ENCODE measurements at places on chromosomes 11 and 22.

DNA sequence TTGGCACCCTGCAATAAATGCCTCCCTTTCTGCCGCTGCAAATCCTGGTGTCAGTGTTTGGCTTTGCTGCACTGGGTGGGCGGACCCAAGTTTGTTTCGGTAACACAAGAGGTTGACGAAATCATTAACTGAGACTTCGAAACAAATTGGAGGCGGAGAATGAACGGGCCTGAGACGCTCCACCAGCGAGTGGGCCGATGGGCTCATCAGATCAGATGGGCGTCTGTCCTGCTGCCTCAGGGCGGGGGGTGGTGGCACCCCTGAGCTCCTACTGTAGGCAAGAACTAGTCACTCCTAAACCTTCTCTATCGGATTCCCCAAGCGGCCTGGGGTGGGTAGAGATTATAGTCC is 918 bp upstream of the CAPN5 start:
- DNase-seq: no peak

- peak; percentile 66 for DNase-seq
Measured at GRCh38 chr22:41380993-41381328, 781 bp upstream of the TEF start.

DNA sequence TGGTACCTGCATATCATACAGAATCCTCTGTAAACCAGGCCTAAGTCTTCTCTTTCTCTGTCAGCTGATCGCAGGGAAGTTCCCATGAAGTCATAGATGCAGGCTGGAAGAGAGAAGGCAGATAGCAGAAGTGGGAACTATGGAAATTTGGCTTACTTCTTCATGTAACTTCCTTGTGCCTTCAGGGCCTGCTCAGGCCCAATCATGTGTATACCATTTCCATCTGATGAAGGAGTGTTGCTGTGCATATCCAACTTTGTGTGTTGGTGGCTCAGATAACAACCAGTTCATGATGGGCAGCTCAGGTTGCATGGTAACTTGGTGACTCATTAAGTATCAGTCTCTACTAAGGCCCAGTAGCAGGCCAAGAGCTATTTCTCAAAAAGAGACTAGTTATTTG is 53.1 kb upstream of the CEP295 start:
- DNase-seq: no peak

DNA sequence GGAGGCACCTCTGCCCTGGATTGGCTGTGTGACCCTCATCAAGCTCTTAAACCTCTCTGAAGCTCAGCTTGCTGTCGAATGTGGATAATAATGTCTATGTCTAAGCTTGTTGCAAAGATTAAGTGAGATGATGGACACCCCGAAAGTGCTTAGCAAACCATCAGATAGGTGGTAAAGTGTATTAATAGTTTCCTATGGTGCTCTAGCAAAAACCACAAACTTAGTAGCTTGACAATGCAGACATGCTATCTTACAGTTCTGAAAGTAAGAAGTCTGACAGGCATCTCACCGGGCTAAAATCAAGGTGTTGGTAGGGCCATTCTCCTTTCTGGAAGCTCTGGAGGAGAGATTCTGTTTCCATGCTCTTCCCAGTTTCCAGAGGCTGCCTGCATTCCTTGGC is 106.5 kb upstream of the CSNK2A3 start:
- no peak for DNase-seq

GRCh38 chr22:36636916-36637315 is 66.6 kb downstream of the CACNG2 start:
- no peak for DNase-seq

GRCh38 chr22:23218867-23219251 is 38.5 kb downstream of the BCR start:
- DNase-seq: no peak

DNA sequence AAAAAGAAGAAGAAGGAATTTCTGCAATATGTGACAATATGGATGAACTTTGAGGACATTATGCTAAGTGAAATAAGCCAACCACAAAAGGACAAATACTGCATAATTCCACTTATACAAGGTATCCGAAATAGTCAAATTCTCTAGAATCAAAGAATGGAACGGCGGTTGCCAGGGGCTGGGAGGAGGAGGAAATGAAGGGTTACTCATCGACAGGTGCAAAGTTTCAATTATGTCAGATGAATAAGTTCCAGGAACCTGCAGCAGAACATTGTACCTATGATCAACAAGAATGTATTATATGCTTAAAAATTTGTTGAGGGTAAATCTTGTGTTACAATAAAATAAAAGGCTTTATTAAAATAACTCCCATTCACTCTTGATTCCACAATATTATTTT is 49.0 kb downstream of the SC5D start:
- no peak for DNase-seq

- DNase-seq: no peak
Measured at GRCh38 chr11:27166130-27166529, 125.5 kb downstream of the BBOX1 start.

GRCh38 chr11:33214767-33215166 is 42.4 kb upstream of the HIPK3 start:
- no peak for DNase-seq

- no peak for DNase-seq
Measured at GRCh38 chr11:2836315-2837095, 49.1 kb downstream of the CDKN1C start.

- no peak for DNase-seq
Measured at GRCh38 chr11:13534358-13534757, 38.6 kb upstream of the PTH start.

GRCh38 chr11:131969261-131969660 is 598.8 kb downstream of the NTM start:
- DNase-seq: no peak

DNA sequence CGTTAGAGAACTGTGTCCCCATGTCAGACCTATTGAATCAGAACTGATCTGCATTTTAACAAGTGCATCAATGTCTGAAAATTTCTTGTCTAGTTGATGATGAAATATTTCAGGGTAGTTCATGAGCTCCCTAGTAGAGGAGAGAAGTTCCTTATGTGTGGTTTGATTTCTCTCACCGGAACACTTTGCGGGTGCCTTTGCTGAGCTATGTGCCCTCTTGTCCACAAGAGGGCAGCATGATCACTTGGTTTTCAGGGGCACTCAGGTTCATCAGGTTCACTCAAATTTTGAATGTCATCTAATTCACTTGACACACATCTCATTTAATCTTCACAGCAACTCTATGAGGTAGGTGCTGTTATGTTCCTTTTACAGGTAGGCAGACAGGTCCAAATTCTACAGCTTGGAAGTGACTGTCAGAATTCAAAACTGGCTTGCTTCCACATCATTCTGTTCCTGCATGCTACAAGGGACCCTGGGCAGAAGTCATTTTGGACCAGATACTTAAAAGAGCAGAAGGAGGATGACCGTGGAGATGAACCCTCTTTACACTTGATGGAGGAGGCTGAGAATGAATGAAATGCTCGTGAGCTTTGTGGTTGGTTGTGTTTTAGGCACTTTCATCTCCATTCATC is 55.6 kb downstream of the P4HA3 start:
- peak; percentile 42 for DNase-seq

DNA sequence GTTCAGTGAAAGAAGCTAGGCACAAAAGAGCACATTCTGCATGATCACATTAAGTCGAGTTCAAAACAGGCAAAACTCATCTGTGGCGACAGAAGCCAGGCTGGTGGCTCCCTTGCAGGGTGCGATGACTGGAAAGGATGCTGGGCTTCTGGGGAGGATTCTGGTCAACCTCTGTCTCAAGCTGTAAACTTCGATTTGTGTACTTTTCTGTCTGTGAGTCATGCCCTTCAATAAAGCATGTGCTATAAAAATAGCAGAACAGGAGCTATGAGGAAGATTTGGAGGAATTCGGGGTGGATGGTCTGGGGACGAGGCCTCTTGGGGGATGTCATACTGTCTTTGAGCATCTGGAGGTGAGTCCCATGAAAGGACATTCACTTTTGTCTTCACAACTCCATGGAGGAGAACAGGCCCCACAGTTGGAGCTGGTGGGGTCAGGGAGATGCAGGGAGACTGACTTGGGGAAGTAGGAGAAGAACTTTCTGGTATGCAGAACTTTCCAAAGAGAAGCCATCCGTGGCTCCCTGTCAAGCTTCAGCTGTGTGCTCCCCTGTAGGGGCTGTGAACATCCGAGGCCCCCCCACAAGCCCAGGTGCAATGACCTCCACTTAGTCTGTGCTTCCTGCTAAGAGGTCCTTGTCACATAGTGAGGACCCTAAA is 77.8 kb upstream of the LINC01488 start:
- DNase-seq: no peak

DNA sequence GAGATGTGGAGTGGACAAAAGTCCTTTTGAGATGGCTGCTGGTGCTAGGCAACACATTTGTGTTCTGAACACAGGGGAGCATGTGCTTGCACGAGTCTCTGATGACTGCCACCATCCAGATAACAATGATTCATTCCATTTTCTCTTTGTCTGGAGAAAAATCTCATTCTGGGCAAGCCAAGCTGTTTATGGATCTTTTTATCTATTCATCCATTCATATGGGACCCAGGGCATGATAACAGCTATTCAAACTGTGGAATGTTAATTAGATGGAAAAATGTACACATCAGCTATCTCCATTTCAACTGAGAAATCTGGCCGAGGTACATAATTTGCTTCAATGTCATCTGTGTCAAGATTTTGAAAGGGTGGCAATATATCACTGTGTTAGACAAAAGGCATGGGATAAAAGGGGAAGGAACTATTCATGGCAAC is 117.5 kb upstream of the ZBED5 start:
- DNase-seq: no peak

DNA sequence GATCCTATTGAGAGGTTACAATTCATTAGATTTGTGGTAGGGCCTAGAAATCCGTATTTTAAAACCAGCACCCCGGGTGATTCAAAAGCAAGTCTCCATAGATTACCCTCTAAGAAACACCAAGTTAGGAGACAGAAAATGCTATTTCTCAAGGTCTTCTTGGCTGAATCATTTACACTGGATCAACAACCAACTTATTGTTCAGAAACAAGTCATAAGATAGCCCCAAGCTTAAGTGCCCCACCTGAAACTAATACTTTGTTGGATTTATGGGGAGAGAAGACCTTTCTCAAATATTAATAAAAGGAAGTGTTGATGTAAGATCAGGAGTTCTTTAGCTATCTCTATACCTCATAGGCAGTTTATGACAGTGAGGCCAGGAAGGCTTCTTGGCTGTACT is 345.2 kb downstream of the LARGE1 start:
- DNase-seq: no peak

DNA sequence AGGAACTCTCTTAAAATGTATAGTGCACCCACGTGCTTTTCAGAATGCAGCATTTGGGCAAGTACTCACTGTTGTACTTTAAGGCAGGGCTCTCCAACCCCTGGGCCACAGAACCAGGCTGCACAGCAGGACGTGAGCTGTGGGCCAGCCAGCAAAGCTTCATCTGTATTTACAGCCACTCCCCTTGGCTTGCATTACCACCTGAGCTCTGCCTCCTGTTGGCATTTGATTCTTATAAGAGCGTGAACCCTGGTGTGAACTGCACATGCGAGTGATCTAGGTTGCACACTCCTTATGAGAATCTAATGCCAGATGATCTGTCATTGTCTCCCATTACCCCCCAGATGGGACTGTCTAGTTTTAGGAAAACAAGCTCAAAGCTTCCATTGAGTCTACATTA is 3.0 kb downstream of the C11orf58 start:
- DNase-seq: no peak

- no peak for DNase-seq
Measured at GRCh38 chr11:35307221-35307621, 112.1 kb downstream of the SLC1A2 start.

DNA sequence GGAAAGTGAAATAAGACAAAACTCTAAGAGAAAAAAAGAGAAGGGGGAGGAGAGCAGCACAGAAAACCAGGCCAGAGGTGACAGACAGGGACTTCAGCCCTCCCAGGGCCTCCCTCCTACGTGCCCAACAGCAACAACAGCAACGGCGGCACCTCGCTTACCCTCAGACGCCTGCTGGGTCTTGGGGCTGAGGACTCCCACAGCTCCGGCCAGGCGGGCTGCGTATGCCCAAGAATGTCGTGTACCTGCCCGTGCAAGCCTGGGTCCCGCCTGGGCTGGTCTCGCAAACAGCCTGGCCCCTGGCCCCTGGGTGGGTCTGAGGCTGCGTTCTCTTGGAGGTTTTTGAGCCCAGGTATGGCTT is 30.5 kb downstream of the ARAP1 start:
- no peak for DNase-seq

GRCh38 chr11:370070-370941 is 1.0 kb downstream of the B4GALNT4 start:
- no peak for DNase-seq

DNA sequence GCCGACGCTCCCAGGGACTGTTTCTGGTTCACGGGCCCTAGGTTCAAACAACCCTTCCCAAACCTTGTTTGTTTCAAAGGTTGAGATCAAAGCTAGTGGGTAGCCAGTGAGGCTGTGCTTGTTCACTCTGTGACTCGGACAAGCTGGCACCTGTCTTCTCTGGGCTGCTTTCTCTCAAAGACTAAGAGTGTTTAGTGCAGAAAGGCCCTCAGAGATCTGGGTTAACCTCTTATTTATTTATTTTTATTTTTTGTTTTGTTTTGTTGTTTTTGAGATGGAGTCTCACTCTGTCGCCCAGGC is 13.0 kb upstream of the MALAT1 start:
- no peak for DNase-seq

Measured in NCI-H526 treated with DMSO at 0.1 percent for 48 hours (cell line).